Activated naive CD4-positive, alpha-beta T cell treated with Interleukin-2 at 50 U/mL for 16 hours (primary cell): ENCODE measurements at places on chromosomes 3 and 15.

DNA sequence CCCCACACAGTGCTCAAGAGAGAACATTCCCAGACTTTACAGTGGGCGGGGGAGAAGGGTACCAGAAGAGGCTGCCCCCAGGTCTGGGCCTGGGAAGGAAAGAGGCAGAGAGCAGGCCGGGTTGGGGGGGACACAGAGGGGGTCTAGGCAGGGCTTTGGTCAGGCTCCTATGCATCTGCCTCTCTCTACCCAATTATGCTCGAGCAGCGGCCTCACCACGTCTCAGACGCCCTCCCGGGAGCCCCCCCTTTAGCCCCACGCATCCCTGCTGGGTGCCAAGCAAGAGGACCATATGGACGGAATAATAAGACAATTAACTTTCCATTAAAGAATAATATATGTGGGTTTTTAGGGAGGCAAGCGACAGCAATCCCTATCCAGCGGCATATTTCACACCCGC lies 32.8 kb downstream of the CACNA2D2 start:
- no peak for DNase-seq

GRCh38 chr15:75606711-75607699 lies 18.5 kb downstream of the SNUPN start:
- peak; percentile 14 for DNase-seq

- DNase-seq = no peak
Observed at GRCh38 chr15:55715355-55716076, 27.4 kb downstream of the PRTG start.

DNA sequence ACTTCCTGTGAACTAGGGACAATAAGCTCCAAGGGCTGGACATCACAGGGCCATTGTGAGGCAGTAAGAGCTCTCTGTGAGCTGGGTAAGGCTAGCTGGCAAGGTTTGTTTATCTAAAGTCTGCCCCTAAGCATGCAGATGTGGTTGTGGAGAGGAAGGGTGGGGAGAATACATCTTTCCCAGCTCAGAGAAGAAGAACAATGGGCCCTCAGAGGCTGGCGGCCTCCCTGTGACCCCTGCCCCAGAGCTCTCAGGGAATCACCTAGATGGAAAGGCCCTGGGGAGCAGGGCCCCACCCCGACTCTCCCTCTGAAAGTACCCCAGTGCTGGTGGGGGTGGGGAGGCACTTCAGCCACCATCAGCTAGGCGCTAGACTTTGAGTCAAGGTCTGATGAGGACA lies 4.3 kb upstream of the AP3B2 start:
- DNase-seq = no peak

DNA sequence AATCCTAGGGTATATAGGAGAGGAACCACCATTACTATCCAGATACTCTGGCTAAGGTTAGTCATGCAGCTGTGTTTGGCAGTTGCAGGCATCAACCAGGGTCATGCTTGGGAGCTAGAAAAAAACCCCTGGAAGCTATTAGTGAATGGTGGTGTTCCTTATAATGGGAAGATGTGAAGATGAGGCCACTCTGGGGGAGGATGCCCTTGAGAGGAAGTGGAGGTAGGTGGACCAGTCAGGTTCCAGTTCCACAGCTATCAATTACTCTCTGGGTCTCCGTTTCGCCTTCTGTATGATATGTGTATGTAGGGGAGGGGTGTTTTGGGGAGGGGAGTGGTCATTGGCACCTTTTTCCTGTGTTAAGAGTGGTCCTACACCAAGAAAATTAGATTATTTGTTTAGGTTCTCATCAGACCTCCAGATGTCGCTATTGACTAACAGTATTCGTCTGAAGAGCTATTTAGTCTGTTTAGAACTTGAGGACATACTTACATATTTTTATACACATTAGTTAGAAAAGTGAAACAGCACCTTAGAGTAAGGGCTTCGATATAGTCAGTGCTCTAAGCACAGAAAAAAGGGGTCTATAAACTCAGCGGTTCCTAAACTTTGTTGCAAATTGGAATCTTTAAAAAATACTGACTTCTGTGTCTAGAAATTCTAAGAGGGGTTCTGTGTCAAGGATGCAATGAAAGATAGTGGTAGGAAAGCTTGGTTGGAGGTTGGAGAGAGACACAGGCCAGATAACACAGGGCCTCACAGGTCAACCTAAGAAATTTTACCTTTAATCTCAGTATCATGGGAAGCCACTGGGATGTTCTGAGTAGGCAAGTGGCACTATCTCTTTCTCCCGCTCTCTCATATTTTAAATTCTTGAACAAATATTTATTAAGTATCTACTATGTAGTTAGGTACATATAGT lies 9.1 kb upstream of the HPS3 start:
- DNase-seq = no peak

DNA sequence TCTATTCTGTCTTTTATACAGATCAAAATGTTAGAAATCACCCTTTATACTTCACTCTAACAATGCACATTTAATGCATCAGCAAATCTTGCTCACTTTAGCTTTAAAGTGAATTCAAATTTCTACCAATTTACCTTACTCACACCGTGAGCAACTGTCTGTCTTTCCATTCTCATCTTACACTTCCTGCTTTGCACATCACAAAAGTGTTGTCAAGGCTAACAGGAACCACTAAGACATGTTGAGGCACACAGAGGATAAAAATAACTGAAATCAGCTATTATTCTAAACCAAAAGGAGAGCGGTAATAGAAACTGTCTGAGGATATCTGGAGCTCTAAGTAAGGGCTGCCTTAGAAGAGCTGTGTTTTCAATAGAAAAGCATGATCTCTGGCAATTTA lies 519.9 kb downstream of the ZBBX start:
- DNase-seq = no peak

DNA sequence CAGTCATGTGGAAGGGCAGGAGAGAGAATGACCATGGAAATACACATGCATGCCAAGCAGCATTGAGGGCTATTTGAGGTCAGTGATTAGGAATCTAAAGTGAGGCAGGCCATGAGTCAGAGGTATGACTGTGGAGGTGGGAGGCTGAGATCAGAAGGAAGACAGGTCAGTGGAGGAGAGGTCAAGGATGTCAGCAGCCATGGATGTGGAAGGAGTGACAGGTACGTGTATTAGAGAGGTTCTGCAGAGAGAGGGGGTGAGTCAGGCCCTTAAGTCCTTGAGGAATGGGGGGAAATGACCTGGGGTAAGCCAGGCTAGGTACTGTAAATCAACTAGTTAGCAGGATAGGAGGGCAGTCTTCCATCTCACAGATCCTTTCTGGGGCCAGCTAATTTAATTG lies 166.6 kb downstream of the ANO10 start:
- no peak for DNase-seq

GRCh38 chr3:107588217-107588616 lies 65.5 kb downstream of the BBX start:
- DNase-seq = no peak

DNA sequence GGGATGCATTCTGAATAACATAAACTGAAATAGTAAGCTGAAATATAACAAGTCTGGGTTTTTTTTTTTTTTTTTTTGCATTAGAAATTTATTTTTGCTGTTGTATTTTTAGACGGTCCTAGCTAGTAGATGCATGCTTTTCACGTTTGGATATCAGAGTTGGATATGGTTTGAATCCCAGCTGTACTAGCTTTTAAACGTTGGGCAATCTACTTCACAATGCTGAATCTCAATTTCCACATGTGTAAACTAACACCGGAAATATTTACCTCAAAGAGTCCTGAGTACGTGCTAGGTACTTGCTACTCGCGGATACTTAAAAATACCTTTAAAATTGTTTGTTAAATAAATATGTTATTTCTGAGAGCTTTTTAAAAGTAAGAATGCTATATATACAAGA lies 139.8 kb downstream of the BBX start:
- no peak for DNase-seq

DNA sequence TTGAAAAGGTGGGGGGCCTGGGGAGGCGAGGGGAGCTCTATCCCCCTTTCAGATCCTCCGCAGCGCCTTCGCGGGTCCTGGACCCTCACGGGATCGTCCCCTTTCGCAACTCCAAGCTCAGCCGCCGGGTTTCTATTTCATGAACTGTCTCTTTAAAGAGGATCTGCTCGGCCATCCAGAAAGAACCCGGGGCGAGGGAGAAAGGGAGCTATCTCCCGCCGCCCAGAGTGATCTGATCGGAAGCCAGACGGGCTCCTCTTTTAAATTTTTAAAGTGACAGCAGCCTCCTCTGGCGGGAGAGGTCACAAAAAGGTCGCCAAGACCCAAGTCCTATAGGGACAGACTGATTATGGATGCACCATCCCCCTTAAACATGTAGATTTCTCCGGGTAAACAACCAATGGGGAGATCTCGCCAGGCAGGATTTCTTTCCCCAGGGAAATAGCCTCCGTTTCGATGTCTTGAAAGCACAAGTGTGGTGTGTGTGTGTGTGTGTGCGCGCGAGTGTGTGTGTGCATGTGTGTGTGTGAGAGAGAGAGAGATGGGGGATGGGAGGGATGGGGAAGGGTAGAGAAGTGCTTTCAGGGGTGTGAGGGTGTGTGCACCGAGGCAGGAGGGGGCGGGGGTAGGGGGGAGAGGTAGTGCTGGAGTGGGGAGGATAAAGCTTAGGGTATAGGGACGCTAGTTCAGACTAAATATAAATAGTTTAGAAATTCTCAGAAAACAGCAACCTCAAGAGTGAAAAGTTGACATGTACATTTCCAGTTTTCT lies 516.1 kb downstream of the MECOM start:
- no peak for DNase-seq

GRCh38 chr3:63661242-63661641 lies 8.8 kb downstream of the SNTN start:
- DNase-seq = no peak

DNA sequence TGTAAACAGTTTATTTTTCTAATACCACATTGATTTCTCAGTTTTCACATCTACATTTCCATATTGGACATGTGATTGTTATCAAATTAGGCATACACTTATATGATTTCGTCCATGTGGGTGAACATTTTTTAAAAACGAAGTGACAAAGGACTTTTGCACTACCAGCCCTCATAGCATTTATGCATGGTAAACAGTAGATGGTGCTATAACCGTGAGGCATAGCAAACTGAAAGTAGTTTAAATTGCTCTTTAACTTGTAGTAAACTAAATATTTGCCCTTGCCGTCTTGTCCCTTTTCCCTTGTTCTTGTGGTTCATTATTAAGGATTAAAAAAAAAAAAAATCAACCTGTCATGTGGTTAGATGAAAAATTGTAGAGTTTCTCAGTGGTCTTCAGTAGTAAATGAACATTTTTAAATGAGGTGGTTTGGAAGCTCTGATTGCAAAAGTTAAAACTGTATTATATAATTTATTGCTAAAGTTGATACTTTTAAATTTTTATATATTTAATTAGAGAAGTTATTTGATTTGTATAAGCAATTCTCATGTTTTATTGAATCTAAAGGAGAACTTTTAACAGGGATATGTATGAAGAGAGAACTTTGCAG lies 24.0 kb downstream of the STX19 start:
- DNase-seq = no peak

GRCh38 chr3:120093911-120094775 lies at the start of gene GSK3B:
TSS of gene GSK3B (minus strand) at chr3:120094447. CDS start at chr3:120093434, 1,013 bp downstream.
- DNase-seq = peak; percentile 99

GRCh38 chr15:25787381-25787780 lies 75.7 kb downstream of the ATP10A start:
- DNase-seq = no peak

DNA sequence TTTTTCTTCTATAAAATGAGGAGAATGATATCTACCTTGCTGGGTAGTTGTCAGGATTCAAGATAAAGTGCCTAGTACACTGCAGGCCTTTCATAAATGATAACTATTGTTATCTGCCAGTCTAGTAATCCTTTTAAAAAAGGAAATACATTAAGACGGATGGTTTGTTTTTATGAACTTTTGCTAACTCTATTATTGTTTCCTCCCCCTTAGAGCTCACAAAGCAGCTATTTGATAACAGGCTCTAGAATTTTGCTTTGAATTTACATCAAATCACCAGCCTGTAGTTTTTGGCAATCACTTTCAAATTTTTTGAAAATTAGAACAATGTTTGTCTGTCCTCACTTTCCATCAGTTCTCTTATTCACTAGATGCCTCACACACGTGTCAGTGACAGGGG lies 39.8 kb downstream of the BLM start:
- DNase-seq = no peak

- DNase-seq = no peak
Observed at GRCh38 chr15:47726399-47726823, 9.1 kb downstream of the SEMA6D start.

- no peak for DNase-seq
Observed at GRCh38 chr3:103992469-103992868, 1374.2 kb upstream of the ALCAM start.

- DNase-seq = no peak
Observed at GRCh38 chr3:196214783-196215441, 1.4 kb upstream of the SLC51A start.

DNA sequence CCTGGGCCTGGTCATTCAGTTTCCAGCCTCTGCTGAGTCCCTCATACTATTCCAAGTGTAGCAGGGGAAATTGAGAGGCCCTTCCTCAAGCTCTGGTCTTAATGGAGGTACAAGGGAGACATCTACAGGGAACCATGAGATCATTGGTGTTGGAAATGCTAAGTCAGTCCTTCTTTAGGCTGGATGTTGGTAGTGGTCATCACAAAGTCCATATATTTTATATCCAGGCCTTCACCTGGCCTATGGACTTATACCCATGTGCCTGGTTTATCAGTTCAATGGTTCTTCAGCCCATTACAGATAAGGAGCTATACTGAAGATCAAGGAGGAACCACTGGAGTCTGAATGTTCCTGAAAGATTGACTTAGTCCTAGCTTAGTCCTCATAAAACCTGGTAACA lies 135.0 kb downstream of the STAG1 start:
- no peak for DNase-seq

DNA sequence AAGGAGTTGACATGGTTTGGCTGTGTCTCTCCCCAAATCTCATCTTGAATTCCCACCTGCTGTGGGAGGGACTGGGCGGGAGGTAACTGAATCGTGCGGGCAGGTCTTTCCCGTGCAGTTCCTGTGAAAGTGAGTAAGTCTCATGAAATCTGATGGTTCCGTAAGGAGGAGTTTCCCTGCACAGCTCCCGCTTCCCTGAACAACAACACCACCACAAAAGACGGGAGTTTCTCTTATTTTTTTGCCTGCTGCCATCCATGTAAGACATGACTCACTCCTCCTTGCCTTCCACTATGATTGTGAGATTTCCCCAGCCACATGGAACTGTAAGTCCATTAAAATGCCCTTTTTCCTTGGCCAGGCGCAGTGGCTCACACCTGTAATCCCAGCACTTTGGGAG lies 22.7 kb downstream of the XXYLT1 start:
- DNase-seq = no peak
